ENCODE measurements at places on chromosomes 3 and 15.
A peak's percentile ranks its signal among the peaks of the same experiment; 100 is the strongest.

GRCh38 chr15:56464893-56465520, at the start of gene MNS1:
TSS of gene MNS1 (minus strand) at chr15:56465137. CDS start at chr15:56464972, 165 bp downstream.
- peak; percentile 77 for DNase-seq

DNA sequence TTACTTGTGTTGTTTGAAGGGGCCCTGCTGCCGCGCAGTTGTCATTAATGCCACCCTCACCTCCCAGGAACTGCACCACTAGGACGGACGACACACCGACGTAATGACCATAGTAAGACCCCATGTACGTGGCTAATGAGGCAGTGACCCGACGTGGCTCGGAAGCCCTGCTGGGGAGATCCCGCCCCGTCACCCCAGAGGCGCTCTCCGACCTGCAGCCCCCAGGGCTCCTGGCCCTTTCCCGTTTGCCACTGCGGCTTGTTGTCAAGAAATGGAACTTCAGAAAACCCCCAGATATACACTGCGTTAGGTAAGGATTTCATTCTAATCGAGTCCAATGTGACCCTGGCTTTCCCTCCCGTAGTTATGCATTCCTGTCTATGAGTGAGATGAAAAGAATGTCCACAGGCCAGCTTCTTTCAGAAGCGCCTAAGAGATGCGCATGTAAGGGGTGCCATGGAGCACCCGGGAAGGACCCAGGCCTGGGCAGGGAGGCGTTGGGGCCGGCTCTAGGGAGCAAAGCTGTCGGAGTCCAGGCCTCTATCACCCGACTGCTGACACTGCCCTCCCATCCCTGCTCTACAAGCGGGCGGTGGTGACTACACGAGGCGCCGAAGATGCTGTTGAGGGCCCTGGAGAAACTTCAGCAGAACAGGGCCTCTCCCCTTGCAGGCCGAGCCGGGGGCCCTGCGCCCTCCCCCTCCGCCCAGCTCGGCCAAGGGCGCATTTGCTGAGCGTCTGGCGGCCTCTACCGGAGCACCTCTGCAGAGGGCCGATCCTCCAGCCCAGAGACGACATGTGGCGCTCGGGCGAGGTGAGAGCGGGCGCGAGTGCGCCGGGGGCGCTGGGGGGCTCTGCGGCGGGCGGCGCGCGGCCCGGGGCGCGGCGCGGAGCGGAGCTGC, at the start of gene GABRA5:
TSS of gene GABRA5 (plus strand) at position 765 of the 902 bp plus-strand sequence. CDS start 2,187 bp downstream, outside the sequence.
- DNase-seq: no peak

GRCh38 chr3:59820352-59820934, 770.6 kb upstream of the CFAP20DC start:
- peak; percentile 3 for DNase-seq

GRCh38 chr3:16288664-16289063, 23.7 kb downstream of the OXNAD1 start:
- DNase-seq: no peak

DNA sequence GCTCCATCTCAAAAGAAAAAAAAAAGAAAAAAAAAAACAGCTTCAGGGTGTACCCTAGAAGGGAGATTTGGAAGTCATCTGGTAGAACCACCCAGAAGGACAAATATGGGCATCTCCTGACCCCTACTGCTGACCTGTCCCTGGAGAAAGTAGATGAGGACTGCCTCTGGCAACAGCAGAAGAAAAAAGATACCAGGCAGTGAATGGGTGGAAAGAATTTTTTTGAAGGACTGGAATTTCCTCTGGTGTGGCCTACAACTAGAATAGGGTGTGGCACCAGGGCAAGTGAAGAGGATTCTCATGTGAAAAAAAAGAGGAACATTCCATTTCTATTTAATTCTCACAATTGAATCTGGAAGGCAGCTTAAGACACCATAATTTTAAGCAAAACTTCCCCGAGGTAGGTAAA, 3.1 kb downstream of the ANXA2 start:
- no peak for DNase-seq

DNA sequence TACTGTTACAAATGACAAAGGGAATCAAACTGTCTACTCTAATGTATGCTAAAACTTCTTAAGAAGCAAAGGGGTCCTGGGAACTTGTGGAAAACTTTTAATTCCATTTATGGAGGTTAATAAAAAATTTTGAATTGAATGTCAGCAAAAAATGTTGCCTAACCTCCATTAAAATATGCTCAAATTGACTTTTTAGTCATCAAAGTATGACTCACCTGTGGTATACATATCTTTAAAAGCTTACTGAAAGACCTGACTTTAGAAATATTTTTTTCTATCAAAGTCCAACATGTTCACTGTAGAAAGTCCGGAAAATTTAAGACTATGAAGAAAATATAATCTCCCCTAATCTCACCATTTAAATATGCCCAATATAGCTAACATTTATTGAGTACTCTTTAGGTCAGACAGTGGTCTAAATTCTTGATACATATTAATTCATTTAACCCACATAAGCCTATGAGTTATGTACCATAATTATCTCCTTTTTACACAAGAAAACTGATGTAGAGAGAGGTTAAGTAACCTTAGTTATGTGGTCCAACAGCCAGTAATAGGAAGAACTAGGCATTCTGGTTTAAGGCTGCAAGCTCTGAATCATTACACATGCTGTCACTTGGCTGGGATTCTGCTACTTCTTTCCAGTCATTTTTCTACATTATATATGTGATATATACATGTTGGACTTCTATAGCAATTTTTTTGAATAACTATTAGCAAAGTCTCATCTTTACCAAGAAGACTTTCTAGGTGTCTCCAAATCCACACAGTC, 83.6 kb downstream of the PDZRN3 start:
- no peak for DNase-seq

DNA sequence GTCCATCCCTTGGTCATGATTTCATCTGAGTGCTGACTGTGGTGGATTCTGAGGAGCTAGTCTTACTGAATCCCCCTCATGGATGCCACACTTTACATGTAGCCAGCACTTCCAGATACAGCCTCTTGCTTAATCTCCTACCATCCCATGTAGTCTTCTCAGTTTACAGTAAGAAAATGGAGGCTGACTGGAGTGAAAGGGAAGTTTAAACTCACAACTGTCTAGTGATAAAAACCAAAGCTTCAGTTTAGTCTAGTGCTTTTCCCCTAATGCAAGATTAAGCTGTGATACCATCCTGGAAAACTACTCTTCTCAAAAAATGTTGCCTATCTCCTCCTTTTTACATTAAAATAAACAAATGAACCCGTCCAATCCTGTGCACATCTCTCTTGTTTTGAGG, 146.8 kb upstream of the HES1 start:
- DNase-seq: no peak

- no peak for DNase-seq
Observed at GRCh38 chr3:43905157-43905556, 214.4 kb downstream of the ABHD5 start.

DNA sequence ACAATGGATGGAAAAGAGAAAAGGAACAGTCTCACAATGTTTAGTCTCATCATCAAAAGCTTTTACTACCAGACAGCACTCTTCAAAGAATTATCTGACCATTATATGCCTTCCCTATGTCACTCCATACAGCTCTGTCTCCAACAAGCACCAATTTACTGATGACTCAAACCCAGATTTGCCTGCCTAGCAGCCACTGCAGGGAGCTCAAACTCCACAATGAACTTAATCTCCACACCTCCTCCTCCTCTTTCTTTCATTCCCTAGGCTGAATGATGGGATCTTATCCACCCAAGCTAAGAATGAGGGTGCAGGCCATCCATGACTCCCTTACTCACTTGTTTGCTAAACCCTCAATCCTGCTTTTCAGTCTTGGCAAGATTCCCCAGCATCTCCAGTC, 45.5 kb downstream of the NBEAL2 start:
- DNase-seq: no peak

DNA sequence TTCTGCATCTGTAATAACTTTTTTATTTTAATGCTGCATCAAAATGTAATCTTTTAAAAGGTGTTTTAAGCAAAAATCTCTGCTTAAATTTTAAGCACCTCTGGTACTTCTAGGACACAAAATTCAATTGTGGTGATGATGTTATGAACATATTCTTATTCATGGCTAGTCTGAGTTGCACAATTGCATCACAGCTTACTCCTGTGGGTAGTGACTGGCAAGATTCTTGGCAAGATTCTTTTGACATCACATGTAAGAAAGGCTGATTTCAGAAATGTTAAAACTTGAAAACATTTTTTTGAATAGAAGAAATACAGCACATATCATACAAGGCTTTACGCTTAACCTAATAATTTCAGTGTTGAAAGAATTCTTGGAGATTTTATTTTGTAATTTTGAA, 35.7 kb downstream of the IQCH start:
- no peak for DNase-seq

DNA sequence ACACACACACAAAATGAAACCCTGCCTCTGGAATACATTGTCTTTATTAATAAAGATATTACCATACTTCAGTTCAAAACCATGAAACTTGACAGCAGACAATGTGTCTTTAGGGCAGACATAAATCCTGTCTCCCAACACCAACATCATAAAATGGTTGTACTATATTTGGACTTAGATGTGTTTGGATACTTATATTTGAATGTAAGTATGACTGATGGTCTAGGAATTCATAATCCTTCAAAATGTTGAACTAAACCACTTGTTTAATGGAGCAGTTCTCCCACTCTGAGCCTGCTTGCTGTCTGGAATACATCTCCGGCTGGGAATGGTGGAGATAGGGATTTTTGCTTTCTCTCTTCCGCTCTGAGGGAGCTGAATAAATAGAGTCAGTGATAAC, 10.6 kb downstream of the FBN1 start:
- DNase-seq: no peak

GRCh38 chr3:141292356-141293058, 60.9 kb downstream of the PXYLP1 start:
- no peak for DNase-seq

- DNase-seq: no peak
Observed at GRCh38 chr15:95556225-95556624, 774.3 kb upstream of the NR2F2 start.

- DNase-seq: peak; percentile 72
Observed at GRCh38 chr15:90665288-90666134, 51.6 kb upstream of the BLM start.

- DNase-seq: no peak
Observed at GRCh38 chr3:24850245-24850644, 355.6 kb upstream of the THRB start.

DNA sequence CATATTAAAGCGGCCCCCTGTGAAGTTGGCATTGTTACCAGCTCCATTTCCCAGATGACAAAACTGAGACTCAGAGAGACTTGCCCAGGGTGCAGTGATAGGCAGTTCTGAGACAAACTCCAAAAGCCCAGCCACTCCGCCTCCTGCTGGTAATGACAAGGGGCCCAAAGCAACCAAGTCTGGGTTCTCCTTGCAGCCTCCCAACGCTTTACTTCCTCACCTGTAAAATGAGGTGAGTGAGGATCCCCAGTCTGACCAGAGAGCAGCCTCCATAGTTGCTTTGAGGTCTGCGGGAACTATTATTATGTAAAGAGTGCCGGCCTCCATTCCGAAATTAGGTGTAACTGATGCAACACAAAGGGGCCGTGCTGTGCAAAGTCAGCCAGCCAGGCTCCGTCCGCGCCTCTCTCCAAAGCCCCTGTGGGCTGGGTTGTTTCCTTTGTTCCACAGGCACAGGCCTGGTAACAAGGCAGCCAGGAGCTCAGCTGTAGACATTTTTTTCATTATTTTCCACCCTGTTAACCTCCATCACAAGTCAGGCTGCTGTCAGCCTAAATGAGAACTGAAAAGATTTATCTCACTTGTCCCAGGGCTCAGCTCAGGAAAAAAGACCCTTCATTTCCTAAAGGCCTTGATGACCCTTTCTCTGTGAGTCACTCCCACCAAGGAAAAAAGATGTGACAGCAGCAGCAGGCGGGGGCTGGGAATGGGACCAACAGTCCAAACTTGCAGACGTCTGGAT, 139.1 kb upstream of the RAD18 start:
- no peak for DNase-seq

GRCh38 chr15:73403171-73403570, 34.4 kb upstream of the HCN4 start:
- DNase-seq: no peak

DNA sequence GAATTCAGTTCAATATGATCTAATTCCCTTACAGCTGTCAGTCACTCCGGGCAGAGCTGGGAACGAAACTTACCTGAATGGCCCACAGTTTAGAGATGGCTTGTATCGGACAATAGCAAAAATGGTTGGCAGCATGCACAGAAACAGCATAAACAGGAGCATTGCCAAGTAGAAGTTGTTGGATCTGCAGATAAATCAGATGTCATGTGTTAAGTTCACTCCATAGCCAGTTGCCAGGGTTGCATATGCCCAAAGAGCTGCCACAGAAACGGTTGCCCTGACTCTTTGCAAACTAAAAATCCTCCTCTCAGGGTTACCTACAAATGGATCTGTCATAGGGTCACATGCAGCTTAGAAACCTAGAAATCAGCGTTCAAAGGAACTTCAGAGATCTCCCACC, 15.4 kb upstream of the STARD5 start:
- no peak for DNase-seq

DNA sequence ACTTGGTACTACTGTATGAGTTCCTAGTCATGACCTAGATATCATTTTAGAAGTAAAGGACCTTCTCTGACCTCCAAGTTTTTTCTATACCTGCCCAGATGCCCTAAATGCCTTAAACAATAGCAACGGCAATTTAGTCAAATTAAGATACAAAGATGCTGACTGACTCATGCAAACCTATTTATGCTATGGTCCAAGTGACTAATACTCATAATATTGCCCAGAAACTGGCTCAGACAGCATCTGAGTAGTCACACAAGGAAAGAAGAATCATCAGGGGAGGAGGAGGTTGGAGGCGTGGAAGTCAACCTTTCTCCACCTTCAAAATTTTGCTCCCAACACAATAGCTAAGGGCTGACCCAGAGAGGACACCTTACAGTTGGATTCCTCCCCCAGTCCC, 6.8 kb downstream of the FYCO1 start:
- DNase-seq: no peak

GRCh38 chr3:184907681-184908649, 96.0 kb downstream of the VPS8 start:
- no peak for DNase-seq

DNA sequence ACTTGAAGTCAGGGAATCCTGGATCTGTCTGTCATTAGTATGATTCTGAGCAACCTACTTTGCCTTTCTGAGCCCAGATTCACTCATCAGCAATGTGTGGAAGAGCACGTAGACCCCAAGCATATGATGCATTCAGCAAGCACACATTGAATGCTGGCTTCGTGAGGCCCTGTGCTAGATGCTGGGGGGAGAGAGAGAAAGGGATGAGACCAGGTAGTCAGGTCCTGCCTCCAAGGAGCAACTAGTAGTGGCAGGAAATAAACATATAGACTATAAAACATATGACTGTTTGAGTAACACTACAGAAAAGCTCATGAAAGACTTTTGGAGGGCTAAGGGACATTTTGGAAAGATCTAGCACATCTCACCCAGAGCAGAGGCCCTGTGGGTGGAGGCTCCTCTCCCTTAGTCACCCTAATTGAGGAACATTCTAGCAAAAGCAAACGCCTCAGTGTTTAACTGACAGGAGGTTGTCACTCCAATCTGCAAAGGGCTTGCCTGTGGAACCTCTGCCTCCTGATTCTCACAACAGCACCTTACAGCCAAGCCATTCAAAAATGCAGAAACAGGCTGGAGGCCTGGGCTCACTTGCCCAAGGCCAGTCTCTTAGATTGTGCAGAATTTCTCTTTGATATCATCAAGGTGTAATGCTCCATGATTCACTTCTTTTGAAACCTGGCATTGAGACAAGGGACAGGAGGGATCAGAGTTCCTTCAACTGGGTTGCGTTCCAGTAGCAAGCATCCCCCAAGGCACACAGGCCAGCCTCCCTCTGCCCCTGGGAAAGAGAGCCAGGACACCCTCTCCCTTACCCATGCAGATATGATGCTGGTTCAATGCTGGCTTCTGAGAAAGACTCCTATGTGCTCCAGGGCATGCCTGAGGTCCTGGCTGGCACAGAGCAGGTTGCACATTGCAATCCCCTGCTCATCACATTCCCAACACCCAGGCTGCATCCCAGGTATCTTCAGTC, 26.1 kb downstream of the STARD5 start:
- DNase-seq: no peak

GRCh38 chr3:110731148-110731547, 340.5 kb upstream of the NECTIN3 start:
- DNase-seq: no peak
